ENCODE measurements at places on chromosomes 1 and 21.

DNA sequence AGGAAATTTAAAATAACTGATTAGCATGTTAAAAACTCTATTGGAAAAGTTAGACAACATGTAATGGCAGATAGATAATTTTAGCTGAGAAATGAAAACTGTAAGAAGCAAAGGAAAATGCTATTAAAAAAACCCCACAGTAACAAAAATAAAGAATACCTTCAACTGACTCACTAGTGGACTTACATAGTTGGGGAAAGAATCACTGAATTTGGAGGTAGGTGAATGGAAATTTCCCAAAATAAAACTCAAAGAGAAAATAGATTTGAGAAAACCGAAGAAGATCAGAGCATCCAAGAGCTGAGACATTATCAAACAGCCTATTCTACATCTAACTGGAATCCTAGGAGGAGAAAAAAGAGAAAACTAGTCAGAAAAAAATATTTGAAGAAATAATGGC, 34.7 kb downstream of the PDE4B start:
- DNase-seq, result no peak

DNA sequence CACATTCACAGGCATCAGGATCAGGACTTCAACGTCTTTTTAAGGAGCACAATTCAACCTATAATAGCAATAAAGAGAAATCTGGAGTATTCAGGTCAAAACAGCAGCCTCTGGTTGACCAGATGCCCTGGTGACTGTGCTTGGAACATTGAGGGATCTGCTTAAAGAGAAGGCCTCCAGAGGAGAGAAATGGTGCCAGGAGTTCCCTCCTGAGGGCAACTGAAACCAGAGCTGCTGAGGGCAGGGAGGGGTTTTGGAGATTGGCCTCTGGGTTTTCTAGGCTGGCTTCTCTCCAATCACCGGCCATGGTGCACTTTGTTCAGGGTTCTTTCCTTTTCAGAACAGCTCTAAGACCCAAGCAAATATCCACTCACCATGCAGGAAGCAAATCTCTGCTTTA, 190.7 kb upstream of the KIAA0040 start:
- no peak for DNase-seq

- DNase-seq, result no peak
Measured at GRCh38 chr21:46661642-46662366, 26.3 kb downstream of the PRMT2 start.

GRCh38 chr1:194281376-194281775, 1095.0 kb upstream of the B3GALT2 start:
- DNase-seq, result no peak

DNA sequence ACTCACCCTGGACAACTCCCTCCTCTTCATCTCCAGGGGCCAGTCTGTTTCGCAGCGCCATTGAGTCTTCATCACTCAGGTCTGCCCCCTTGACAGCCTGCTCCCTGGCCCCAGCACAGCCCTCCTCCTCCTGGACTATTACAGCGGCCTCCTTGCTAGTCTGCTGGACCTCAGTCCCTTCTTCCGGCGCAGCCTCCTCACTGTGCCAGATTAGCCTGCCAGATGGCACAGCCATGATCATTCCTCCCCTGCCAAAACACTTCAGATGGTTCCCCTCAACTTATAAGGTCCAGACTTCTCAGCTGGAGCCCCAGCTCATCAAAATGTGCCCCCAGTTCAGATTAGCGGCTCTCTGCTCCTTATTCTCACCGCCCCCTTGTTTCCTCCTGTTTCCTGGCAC, 7.0 kb upstream of the CELSR2 start:
- DNase-seq, result no peak

DNA sequence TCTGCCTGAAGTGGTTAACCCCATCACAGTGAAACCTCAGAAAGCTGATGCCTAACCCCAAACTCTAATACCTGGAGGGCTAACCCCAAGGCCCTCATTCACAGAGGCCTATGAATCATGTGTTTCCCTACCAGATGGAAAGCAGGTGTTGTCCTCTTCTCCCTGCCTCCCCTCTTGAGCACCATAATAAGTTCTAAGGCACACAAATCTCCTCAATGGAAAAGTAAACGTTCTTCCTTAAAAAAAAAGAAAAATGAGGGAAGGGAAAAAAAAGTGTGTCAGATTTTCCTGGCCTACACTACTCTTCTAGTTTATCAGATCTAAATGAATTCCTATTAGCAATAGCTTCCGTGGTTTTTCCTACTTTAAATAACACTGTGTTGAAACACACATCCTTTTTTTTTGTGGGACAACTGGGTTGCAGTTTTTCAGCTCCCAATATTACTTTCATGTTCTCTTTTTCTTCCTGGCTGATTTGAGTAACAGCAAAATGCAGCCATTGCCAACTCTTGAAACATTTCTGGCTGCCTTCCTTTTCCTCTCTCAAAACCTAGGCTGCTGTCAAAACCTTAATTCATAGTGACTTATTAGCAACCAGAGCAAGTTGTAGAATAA, 43.2 kb downstream of the SLC44A3 start:
- DNase-seq, result peak; percentile 59

GRCh38 chr1:246128494-246129069, 378.5 kb downstream of the SMYD3 start:
- DNase-seq, result no peak

DNA sequence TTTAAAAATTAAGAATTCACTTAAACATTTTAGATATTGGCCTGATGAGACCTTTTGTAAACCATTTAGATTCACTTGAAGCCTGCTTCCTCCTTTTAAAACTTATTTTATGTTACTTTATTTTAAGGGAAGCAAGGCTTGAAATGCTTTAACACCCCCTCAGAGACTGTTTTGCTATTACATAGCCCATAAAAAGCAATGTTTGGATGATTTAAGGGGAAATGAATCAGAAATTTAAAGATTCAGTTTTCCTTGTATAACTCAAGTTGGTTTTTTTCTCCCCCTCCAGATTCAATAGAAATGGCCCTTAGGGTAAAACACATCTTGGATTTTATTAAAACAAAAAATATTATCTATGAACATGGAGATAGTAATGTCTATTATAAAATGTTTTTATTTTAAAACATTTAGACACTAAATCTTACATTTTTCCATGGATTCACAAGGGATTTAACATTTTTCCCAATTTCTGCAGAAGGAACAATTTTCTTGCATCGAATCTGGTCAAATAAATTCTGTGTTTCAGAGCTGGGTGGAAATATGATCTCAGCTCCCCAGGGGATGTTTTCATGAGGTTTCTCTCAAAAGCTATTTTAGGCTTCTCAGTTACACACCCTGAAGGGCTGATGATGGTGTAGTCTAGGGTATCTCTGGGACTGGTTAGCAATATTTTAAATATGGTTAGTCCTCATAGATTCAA, 69.3 kb upstream of the WARS2 start:
- DNase-seq, result peak; percentile 7

DNA sequence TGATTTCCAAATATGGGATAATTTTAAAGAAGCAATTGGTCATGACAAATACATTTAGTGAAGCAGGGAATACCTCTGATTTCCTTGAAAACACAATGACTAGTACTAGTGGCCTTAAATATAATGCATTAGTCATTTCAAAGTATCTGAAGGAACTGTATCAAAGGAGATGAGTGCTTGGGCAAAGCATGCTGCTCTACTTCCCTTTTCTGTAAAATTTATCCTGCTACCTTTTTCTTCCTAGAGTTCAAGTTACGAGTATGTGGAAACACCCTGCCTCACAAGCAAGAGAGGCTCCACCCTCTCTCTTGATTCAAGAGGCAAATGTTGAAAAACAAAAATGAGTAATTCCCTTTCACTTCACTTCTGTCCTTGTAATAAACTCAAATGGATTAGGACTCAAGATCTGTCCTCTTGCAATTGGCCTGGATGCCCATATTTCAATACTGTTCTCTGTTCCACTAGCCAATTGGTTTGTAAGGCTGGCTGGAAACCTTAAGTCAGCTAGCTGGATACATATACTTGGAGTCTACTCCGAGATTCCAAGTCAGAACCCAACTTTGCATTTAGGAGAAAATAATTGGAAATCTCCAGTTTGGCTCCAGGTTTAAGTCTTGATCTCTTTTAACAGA, 92.5 kb downstream of the CDC42BPA start:
- peak; percentile 93 for DNase-seq

DNA sequence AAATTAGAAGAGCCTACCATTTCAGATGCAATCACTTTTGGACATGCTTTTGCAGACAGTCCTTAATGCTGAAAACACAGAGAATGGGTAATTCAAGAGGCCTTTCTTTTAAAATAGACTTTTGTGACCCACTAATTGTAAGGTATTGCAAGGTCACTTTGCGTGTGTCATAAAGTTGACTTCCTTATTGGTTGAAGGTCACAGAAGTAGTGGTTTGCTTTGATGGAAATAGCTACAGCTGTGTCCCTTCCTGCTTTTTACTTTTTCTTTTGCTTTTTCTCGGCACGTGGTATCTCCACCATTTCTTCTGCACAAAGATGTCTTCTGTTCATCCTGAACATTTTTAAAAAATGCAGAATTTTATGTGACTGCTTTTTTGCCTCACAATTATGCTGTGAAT, 146.8 kb downstream of the DYRK1A start:
- no peak for DNase-seq

- no peak for DNase-seq
Measured at GRCh38 chr21:31143036-31143435, 104.8 kb upstream of the KRTAP19-8 start.

DNA sequence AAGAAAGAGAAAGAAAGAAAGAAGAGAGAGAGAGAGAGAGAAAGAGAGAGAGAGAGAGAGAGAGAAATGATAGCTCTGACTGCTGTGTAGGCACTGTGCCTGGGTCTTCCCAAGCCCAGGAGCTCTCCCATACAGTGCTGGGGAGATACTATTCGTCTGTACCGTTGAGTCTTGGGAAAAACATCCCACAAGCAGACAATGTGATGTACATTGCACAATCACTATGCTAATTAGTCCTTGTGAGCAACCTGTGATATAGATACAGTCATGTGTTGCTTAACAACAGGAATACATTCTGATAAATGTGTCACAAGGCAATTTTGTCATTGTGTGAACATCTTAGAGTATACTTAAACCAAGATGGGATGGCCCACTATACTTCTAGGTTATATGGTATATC, 381.0 kb downstream of the HHAT start:
- DNase-seq, result peak; percentile 2

DNA sequence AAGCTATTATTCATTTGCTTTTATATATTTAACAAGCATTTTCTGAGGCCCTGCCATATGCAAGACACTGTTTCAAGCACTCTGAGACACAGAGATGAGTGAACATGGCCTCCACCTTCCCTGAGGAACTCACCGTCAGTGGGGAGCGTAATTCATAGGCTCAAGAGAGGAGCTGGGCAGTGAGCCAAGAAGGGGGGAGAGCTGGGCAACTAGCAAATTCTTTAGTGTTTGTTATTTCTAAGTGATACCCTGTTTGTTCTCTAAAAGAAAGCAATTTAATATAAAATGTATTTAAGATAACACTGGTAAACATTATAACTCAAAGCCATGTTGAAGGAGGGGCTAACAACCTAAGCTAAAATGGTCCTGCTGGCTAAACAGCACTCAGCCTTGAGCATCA, 119.2 kb upstream of the NGF start:
- no peak for DNase-seq

DNA sequence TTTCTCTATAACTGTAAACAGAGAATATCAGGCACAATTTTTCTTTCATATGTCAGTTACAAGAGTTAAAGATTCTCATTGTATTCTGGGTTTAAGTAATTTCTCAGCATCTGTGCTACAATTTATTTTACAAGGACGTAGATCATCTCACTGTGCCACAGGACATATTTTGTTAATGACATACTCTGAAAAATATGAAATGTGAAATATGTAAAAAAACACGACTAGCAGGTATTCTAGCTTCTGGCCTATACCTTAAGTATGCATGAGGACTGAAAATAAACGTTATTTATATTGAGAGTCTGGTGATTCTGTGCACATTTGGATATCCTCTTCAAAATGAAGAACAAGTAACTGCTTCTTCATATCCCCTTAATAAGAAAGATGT, 308.8 kb downstream of the BRINP3 start:
- peak; percentile 22 for DNase-seq

- peak; percentile 75 for DNase-seq
Measured at GRCh38 chr1:20124456-20125057, 5.2 kb upstream of the PLA2G2D start.

- DNase-seq, result peak; percentile 23
Measured at GRCh38 chr1:52140633-52141512, 1.0 kb upstream of the ZFYVE9 start.

DNA sequence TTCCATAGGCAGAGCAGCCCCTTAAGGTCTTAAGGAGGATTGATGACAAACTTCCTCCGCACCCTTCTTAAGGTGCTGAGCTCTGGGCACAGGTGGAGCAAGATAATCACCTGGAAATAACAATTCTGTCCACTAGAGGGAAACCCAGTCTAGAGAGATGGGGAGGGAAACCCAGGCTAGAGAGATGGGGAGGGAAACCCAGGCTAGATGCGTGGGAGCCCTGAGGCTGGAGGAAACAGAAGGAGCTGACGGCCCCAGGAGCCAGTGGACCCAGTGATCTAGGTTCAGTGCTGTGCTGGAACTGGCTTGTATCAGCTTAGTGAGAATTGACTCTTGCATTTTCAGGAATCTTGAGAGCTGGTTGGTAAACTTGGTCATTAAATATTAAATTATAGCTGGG, 17.8 kb upstream of the MYCL start:
- peak; percentile 67 for DNase-seq

GRCh38 chr1:228825840-228826484, 90.7 kb downstream of the RHOU start:
- DNase-seq, result no peak

- DNase-seq, result no peak
Measured at GRCh38 chr1:52533713-52534112, 19.2 kb downstream of the TUT4 start.

- peak; percentile 75 for DNase-seq
Measured at GRCh38 chr1:115807723-115808122, 33.2 kb downstream of the NHLH2 start.

DNA sequence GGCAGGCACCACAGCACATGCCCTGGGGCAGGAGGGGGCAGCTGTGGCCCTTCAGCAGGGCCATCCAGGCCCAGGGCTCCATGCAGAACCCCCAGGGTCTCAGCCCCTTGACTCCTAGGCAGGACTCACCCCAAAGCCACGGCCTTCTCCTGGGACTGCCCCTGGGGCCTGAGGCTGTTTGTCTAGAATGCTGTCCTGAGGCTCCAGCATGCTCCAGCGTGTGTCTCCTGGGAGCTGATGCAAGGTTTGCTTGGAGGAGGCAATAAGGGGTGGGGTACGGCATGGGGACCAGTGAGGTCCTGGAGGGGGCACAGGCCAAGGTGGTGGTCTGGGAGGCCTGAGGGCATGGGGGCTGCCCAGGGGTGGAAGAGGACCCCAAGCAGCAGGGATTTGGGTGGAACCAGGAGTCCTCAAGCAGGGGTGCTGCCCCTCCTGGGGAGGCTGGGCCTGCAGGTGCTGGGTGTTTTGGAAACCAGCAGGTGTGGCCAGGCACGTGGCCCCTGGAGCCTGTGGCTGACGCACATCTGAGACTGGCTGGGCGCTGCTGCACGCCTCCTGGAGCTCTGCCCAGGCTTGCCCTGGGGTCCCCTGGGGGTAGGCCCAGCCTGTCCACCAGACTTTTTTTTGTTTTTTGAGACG, 7.8 kb upstream of the CALML6 start:
- no peak for DNase-seq
